ENCODE measurements at places on chromosomes 2 and 18.

- no peak for DNase-seq
Measured at GRCh38 chr2:205754285-205754923, 72.1 kb downstream of the NRP2 start.

GRCh38 chr18:73947180-73947921, 200.3 kb downstream of the FBXO15 start:
- no peak for DNase-seq

DNA sequence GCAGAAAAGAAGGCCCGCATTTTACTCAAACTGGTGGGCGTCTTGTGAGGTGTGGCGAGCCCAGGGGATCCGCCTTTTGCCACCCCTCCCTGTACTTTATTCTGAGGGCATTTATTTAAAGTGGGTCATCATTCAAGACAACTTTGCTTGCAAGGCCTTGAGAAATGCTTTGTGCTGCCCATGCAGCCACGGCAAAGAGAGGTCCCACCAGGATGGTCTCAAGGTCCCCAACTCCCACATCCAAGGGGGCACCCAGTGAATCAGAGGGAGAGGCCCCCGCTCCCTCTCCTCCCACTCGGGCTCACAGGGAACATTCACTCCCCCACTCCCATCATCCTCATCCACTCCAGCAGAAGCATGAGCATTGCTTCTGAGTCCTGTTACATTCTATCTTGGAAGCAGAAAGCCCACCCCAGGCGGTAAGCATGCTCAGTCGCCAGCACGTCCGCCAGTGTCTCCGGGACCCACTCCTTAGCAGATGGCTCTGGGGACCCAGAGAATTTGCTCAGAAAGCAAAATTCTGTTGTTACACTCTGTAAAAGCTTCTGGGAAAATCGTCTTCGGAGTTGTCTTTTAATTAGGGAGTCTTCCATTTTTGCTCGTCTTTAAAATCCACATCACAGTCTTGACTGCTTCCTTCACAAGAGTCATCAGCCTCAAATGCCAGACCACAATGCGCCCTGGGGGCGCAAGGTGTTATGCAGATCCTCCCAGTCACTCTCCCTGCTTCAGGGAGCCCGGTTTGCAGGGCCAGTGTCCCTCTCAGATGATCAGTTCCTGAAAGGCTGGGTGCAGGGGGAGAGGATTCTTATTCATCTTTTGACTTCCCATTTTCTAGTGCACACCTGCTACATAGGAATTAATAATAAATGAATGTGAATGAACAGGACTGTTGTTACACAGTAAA, 99.4 kb upstream of the NCK2 start:
- DNase-seq, result no peak

GRCh38 chr2:106157416-106157815, 36.7 kb downstream of the UXS1 start:
- DNase-seq, result no peak

- DNase-seq, result no peak
Measured at GRCh38 chr18:77700051-77700450, 450.4 kb downstream of the GALR1 start.

GRCh38 chr2:156748221-156748620, 312.0 kb downstream of the GPD2 start:
- no peak for DNase-seq

DNA sequence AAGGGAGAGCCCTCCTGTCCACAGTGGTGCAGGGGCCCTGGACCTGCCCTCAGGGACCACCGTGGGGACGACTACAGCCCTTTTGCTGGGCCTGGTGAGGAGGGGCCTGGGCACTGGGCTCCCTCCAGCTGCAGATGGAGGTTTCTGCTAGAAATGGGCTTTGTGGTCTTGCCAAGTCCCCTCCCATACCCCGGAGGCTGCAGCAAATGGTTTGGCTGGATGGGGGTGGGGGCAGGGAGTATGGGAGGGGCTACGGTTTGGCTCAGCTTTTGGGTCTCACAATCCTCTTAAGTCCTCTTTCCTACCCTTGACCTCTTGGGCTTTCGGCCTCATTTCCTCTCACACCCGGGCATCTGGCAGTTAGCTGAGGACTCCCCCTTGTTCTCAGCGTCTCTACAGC, 21.7 kb downstream of the TET3 start:
- DNase-seq, result no peak

- DNase-seq, result no peak
Measured at GRCh38 chr2:105969552-105969951, 224.5 kb downstream of the UXS1 start.

All from thoracic aorta (tissue), 2 donors.